Glomerular endothelial cell (primary cell): ENCODE measurements at places on chromosomes 2 and 18. TPM values are rescaled to one million over a fixed set of nuclear protein-coding genes. Genes with fewer than 3 reads are reported as not detected.

DNA sequence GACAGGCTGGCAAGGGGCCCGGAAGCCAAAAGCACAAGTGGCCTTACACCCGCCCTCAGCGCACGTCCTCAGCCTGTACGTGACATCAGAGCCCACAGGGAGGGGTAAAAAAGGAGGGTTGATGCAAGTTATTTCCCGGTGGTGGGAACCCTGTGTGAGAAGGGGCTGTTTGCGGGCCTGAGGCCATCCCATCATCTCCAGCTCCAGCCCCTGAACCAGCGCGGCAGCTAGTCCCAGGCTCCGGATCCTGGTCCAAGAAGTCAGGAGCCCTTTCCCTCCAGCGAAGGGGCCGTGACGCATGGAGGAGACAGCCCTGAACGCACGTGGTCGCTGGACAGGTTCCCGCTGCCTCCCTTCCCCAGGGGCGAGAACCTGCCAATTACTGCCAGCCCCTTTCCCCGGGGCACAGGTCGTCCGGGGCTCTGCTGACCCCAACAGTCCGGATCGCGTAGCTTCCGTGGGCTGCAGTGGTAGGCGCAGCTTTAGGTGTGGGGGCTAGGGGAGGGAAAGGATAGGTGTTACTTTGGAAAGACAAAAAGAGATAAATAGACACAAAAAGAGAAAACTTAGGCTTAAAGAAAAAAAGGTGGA is 1.3 kb upstream of the LRP2 start:
- DNase-seq = no peak

- no peak for DNase-seq
Observed at GRCh38 chr2:155846259-155846658, 486.3 kb downstream of the NR4A2 start.

GRCh38 chr2:240795916-240796510 is 24.0 kb downstream of the KIF1A start:
- no peak for DNase-seq

DNA sequence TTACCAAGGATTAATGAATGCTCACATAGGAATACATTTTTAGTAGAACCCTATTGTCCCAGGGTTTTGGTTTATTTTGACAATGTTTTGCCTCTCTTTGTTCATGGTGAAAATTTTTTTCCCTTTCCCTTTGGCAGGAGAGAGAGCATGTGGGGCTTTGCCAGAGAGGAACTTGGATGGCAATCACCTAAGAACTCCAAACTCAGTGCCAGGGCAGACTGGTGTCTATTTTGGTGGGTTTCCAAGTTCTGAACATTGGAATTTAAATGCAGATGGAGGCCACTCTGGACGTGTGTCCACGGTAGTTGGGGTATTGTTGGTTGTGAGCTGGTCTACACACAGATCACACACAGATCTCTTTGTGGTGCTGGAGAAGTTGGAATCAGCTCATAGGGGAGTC is 2091.1 kb upstream of the PIK3C3 start:
- no peak for DNase-seq

GRCh38 chr2:232662486-232663260 is 29.3 kb downstream of the EFHD1 start:
- DNase-seq = no peak

GRCh38 chr2:121690095-121690494 is 40.8 kb upstream of the CLASP1 start:
- DNase-seq = no peak

- DNase-seq = no peak
Observed at GRCh38 chr2:241184901-241185300, 3.6 kb upstream of the ANO7 start.

FAM237A gene
- total RNA-seq = not detected in 2 replicates

DNA sequence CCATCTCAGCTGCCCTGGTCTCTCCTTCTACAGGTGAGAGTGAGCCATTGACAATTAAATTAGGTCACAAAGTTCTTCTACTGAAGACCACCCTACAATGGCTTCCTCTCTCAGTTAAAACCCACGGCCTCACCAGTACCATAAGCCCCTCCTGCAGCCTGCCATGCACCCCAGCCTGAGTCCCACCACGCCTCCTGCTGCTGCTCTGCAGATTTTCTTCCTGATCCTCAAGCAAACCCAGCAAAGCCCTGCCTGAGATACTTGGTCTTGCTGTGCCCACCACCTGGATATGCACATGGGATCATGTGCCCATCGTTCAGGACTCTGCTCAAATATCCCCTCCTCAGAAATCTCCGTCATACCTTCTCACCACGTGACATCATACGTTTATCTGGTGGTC is 696.6 kb downstream of the RNF144A start:
- DNase-seq = no peak

ACADL gene
- 0.05 TPM in 1 of 2 replicates, not detected in the other for total RNA-seq

ZSWIM2 gene
- 0.12 TPM in 1 of 2 replicates, not detected in the other for total RNA-seq

DNA sequence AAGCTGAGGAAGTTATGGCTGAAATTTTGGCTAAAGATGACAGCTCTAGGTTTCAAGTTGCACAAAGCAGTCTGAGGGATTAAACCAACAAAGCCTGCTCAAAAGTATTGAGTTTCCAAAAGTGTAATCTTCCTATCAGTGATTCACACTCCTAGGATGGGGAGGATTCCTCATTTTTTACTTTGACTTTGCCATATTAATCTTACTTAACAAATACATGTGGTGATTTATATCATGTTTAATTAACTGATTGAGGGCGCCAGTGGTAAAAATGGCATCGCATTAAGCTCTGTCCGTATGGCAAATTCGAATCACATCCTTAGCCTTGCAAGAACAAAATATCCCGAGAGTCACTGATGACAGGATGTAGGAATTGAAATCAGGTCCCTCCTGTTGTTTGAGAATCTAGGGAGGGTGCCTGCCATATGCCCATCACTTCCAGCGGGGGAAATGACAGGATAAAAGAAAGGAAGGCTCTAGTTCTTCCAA is 78.1 kb upstream of the ETAA1 start:
- no peak for DNase-seq

DDX18 gene
- total RNA-seq = 39.1 and 43.2 TPM in 2 replicates

DNA sequence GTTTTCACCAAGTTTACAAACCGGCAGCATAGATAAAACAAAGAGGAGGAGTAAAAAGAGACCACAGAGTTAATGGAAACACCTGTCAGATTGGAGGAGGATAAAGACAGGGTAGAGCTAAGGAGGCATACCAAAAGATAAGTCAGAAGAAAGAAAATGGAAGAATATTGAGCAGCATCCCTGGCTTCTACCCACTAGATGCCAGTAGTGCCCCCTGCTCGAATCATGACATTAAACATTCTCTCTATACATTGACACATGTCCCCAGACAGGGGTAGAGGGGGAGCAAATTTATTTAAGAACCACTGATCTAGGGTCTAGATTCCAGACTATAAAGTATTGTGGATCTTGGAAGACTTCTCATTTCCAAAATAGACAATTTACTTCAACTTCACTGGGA is 159.8 kb upstream of the ETAA1 start:
- DNase-seq = no peak

GRCh38 chr2:20724500-20725053 is 57.6 kb downstream of the GDF7 start:
- no peak for DNase-seq

GRCh38 chr2:42835577-42836371 is 43.4 kb upstream of the HAAO start:
- no peak for DNase-seq

NYAP2 gene
- total RNA-seq = not detected in 2 replicates

ARHGAP28 gene
- total RNA-seq = 6.9 and 16.5 TPM in 2 replicates

TEX44 gene
- not detected in 2 replicates for total RNA-seq

MFSD2B gene
- 0.53 TPM in 1 of 2 replicates, not detected in the other for total RNA-seq

GPR35 gene
- 0.23 and 0.24 TPM in 2 replicates for total RNA-seq

MAP3K20 gene
- 11.6 and 15.6 TPM in 2 replicates for total RNA-seq

CNGA3 gene
- not detected in 2 replicates for total RNA-seq

DNA sequence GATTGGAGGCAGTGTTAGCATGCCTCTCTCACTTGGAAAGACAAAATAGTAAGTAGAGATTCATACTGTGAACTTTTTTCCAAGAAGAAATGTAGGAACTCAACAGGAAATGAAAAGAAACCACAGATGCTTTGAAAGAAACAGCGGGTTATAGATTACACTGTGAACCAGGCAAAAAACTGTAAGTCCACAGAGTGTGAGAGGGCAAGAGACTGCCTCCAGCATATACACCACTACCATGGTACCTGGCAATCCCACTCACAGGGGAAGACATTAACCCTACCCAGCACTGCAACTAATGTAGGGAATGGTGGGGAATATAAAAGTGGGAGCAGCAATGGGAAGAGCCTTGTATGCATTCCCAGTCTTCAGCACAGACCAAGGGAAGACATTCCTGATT is 150.6 kb upstream of the GALNT5 start:
- DNase-seq = no peak

DNA sequence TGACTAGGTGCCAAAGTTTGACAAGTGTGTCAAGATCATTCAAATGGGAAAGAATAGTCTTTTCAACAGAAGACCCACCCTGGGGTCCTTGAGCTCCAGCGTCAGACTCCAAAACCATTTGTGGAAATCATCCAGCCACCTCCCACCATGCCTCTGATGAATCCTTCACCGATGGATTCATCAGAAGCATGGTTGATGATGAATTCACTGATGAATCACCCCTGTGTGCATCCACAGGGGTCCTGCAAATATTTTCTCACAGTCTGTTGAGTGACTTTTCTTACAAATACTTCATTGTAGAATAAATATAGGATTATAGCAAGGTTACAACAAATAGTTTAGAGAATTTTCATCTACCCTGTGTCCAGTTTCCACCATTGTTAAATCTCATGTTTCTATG is 4.3 kb downstream of the UGT1A9 start:
- no peak for DNase-seq

GRCh38 chr2:59301466-59302402 is 1060.6 kb upstream of the FANCL start:
- no peak for DNase-seq

- no peak for DNase-seq
Observed at GRCh38 chr2:157415591-157416101, 28.2 kb downstream of the CYTIP start.

- no peak for DNase-seq
Observed at GRCh38 chr2:189192766-189193165, 13.2 kb upstream of the COL5A2 start.

GRCh38 chr2:172013396-172013795 is 13.6 kb downstream of the METAP1D start:
- no peak for DNase-seq

GAD1 gene
- 0.35 TPM in 1 of 2 replicates, not detected in the other for total RNA-seq

DNA sequence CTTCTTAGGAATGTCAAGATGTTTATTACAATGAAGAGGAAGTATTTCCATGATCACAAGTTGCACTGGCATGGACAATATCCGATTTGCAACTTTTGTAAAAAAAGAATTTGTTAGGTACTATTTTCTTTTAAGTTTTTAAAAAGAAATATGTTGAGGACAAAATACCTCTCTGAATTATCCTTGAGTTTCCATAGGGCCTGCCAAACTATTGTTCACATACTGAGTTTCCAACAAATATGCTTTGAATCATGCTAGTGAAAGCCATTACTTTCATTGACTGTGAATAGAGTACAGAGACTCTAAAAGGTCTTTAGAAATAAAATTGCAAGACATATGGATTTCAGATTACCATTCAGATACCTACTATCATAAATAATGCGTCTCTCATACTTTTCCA is 566.1 kb downstream of the TMEM182 start:
- DNase-seq = no peak
